Natural killer cell (primary cell): ENCODE measurements at places on chromosomes 16 and 17.

GRCh38 chr16:83579436-83579835, 228.3 kb upstream of the HSBP1 start:
- no peak for DNase-seq

- DNase-seq = no peak
Observed at GRCh38 chr16:53232826-53233529, 178.2 kb downstream of the CHD9 start.

- DNase-seq = no peak
Observed at GRCh38 chr17:80050706-80051105, 14.3 kb downstream of the CCDC40 start.

- DNase-seq = peak; percentile 66
Observed at GRCh38 chr17:63966646-63967264, 6.0 kb downstream of the SCN4A start.

GRCh38 chr17:19756546-19756945, 8.4 kb upstream of the ALDH3A1 start:
- no peak for DNase-seq

- DNase-seq = peak; percentile 57
Observed at GRCh38 chr17:3647769-3648555, 11.4 kb downstream of the CTNS start.

- DNase-seq = no peak
Observed at GRCh38 chr17:19342611-19343255, 19.8 kb downstream of the B9D1 start.

DNA sequence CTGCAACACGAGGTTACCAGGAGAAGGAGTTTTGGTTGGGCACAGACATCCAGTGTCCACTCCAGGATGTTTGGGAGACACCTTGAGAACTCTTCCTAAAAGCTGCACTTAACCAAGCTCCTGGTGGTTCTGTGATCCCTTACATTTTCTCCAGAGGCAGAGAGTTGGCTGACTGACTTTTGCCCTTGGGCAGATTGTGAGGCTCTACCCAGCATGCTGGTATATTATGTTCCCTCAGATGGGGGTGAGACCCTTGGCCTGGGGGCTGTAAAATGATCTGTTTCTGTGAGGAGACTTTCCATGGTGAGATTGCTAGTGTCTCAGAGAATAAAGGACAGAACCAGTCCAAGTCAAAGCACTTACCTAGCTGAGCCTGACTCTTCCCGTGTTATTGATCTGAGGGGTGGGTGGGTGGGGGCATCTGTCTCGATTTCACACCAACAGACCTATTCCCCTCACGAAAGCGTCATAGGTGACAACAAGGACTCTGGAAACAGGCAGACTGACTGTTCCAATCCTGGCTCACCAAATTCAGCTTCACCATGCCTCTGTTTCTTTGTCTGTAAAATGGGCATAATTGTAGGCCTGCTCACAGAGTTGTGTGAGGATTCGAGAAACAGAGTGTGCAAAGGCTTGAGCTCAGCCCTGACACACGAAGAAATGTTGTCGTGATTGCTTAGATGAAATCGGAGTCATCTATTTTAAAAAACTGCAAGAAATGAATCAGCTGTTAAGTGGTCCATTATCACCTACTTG, 12.2 kb downstream of the USB1 start:
- DNase-seq = no peak

DNA sequence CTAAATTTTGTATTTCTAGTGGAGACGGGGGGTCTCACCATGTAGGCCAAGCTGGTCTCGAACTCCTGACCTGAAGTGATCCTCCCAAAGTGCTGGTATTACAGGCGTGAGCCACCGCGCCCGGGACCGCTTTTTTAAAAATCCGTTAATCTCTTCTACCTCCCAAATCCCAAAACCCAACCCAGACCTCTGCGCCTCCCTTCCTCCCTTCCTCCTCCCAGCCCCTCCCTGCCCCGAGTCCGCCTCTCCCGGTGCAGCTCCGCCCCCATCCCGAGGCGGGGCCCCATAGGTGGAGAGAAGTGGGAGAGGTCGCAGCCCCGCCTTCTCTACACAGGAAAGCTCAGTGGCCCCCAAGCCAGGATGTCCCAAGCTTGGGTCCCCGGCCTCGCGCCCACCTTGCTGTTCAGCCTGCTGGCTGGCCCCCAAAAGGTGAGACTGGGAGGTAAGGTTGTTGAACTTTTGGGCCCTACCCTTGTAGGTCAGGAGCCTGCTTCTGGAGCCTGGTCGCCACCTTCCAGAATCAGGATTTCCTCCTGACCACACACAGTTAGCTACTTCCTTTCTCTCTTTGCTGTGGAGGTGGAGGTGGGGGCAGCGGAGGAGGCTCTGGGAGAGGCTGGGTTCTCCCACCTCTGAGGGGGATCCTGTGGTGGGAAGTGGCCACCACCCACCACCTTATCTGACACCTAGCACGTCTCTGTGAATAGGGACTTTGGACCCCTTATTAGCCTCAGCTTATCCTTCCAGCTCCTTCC, at the start of gene TMEM92:
Gene TMEM92, plus strand, starts transcription at position 325 of the 755 bp plus-strand sequence. Its CDS starts 36 bp downstream, at position 361.
- DNase-seq = no peak

GRCh38 chr16:78485188-78485916, 385.9 kb downstream of the WWOX start:
- no peak for DNase-seq

DNA sequence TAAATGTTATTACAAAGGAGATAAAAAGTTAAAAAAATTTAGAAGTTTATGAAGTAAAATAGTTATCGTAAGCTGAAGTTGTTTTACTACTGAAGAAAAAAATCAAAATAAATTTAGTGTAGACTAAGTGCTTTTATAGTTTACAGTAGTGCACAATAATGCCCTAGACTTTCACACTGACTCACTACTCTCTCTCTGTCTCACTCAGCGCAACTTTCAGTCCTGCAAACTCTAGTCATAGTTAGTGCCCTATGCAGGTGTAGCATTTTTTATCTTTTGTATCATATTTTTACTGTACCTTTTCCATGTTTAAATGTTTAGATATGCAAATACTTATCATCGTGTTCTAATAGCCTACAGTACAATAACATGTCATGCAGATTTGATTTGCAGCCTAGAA, 17.7 kb upstream of the TOM1L1 start:
- no peak for DNase-seq

- DNase-seq = no peak
Observed at GRCh38 chr16:82016964-82017363, 5.7 kb upstream of the SDR42E1 start.

DNA sequence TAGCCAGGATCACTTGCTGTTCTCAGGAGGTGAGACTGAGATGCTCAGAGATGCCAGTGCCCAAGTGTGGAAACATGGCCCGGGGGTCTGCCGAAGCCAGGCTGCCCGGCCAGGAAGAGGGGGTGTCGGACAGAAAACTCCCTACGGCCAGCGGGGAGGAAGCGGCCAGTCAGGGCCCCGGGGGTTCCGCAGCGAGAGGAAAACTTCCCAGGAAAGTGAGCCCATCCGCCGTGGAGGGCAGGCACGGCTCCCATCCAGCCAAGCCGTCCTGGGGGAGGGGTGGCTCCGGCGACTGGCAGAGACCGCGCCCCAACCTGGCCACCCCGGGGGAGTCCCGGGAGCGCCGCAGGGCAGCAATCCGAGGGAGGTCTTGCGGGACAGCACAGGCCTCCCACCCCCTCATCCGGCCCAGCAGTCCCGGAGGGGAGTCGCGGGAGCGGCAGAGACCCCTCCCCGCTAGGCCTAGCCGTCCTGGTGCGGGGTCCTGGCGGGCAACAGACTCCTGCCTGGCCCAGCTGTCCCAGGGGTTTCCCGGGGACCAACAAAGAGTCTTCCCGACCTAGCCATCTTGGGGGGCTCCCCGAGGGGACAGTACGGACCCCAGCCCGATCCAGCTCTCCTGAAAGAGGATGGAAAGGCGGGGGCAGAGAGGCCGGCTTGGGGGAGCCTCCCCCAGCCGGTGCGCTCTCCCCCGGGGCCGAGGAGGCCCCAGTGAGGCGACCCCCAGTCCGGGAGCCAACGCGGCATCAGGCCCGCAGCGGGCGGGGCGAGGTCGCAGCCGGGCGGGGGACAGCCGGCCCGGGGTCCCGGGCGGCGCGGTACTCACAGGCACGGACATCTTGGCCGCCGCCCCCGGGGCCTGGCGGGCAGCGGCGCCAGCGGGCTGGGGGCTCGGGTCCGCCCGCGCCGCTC, 13.8 kb upstream of the BCAR1 start:
- DNase-seq = no peak

- DNase-seq = no peak
Observed at GRCh38 chr17:42702446-42702845, 20.1 kb downstream of the CNTNAP1 start.

DNA sequence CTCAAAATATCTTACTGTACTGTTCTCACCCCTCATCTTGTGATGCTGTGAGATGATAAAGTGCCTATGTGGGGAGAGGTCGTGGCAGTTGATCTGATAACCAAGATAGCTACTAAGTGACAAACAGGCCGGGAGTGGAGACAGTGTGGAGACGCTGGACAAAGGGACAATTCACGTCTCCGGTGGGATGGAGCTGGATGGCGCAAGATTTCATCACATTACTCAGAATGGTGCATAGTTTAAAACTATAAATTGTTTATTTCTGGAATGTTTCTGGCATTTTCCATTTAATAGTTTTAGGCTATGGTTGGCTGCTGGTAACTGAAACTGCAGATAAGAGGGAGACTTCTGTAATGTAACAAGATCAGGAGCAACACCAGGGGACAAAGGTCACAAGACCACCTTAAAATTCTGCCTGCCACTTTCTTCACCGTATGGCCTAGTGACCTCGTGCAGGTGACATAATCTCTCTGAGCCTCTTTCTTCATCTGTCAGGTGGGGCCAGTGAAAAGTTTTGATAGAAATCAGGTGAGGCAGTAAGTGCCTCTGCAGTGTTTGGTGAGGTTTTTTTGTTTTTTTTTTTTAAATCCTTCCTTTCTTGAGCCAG, 54.4 kb upstream of the LGALS9 start:
- no peak for DNase-seq

GRCh38 chr17:77695386-77695785, 263.1 kb upstream of the TNRC6C start:
- no peak for DNase-seq

DNA sequence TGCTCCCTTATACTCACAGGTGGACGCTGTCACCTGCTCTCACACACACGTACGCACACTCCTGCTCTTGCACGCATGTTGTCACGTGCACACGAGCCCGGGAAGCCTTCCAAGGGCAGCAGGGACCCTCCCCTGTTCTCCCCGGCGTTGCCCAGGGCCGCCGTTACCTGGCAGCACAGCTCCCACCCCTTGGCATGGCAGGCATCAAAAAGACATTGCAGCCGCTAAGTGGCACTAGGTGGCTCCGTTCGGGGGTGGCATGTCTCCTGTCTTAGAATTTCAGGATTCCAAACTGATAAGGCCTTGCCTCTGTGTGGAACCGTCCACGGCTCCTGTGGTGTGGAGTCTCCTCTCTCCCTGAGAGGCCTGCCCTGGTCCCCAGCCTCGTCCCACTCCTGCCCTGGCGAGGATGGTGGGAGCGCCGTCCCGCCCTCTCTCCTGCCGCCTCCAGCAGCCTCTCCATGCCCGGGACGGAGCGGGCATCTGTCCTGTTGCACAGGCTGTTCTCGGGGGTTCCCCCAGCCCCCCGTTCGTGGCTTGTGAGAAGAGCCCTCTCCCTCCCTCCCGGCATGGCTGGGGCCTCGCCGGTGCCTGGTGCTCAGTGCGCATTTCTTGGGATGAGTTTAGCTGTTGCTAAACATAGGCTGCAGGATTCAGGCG, 126.7 kb upstream of the GSE1 start:
- no peak for DNase-seq

DNA sequence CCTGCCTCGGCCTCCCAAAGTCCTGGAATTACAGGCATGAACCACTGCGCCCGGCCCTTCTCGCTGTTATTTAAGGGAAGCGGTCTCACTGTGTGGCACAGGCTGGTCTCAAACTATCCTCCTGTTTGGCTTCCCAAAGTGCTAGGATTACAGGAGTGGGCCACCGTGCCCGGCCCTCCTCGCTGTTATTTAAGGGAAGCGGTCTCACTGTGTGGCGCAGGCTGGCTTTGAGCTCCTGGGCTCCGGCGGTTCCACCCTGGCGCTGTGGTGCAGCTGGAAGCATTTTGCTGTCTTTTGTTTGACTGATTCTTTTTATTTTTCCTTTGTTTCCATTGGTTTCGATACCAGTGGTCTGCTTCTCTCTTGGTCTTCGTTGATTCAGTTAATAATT, 40.7 kb downstream of the FOXK2 start:
- DNase-seq = no peak

DNA sequence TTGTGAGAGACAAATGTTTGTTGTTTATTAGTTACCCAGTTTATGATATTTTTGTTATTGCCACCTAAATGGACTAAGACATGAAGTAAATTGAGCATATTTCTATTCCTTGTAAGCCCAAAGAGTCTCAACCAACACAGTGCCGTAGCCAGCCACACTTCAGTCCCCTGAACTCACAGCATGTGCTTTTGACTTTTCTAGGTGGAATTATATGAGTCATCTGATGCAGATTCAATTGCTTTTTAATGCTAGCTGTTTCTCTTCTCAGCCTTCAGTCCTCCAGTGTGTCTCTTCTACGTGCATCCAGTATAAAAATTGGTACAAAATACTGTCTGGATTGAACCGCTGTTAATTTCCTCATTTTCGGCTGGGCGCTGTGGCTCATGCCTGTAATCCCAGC, 39.0 kb downstream of the IQCK start:
- DNase-seq = no peak

GRCh38 chr16:50293994-50294855, 27.9 kb downstream of the ADCY7 start:
- no peak for DNase-seq

DNA sequence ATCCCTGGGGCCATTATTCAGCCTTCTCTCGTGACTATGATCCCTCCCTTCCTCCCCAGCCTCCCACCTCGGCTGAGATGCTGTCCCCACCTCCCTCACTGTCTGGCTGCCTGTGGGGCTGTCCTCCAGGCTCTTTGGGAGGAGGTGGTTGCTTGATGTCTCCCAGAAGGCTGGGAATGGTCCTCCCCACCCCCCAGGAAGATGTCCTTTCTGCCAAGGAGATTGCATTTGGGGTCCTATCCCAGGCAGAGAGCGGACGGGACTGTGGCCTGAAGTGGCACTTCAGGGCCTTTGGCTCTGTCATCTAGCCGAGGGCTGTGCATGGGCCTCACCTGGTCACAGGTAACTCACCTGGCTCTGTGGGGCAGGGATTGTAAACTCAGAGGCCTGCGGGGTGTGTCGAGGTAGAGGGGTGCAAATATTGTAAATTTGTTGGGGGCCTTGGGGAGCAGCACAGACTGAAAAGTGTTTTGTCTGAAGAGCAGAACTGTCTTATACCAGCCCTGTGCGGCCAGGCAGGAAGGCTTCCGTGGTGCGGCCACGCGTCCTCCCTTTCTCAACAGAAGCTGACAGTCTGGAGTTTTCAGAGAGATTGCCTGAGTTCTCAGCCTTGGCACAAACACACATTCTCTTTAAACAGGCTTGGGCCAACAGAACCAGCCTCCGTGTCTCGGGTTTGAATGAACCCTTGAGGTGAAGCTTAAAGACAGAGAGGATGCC, 177.9 kb downstream of the SEC14L1 start:
- no peak for DNase-seq
